NCI-H1105 (cell line): ENCODE measurements at places on chromosomes 3 and 15.

DNA sequence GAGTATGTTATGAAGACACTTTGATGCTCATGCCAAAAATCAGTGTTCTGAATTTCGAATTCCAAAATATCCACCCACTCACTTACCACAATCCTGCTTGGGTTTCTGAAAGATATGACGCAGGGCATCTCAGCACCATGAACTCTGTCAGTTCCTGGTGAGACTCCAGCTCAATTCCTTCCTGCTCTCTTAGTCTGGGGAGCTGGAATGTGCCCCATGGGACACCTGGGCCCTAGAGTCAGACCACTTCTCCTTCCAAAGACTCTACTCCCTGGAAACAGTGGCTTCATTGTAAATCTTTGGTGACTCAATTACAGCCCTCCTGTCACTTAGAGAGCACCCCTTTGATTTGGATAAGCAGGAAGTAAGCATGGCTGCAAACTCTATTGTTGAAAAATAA is 50.5 kb downstream of the CD86 start:
- DNase-seq: no peak

GRCh38 chr3:152193673-152194267 is 75.0 kb upstream of the MBNL1 start:
- DNase-seq: no peak

DNA sequence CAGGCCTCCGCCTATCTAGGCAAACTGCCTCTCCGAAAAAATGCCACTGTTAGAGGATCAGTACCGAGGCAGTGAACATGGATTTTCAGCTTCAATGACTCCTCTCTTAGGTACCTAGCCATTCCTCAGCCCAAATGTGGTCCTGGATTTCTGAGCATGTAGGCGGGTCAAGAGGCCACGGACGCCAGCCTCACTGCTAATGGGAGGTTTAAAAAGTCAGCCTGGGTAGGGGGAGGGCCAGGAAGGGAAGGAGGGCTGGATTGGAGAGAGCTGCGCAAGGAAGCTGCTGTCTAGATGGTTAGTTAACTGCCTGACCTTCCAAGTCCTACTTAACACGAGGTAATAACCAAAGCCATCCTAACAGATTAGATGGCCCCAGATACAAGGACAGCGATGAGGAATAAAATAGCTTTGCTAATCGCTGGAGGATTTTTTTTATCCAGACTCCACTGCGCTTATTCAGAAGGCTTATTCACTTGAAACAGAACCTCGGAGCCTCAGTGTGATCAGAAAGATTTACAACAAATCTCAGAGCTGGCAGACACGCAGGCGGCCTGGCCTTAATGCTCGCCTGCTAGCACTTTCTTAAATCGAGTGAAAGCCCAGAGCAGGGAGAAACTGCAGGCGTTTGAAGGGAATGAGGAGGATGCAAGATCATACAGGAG is 34.3 kb downstream of the TLE3 start:
- no peak for DNase-seq

DNA sequence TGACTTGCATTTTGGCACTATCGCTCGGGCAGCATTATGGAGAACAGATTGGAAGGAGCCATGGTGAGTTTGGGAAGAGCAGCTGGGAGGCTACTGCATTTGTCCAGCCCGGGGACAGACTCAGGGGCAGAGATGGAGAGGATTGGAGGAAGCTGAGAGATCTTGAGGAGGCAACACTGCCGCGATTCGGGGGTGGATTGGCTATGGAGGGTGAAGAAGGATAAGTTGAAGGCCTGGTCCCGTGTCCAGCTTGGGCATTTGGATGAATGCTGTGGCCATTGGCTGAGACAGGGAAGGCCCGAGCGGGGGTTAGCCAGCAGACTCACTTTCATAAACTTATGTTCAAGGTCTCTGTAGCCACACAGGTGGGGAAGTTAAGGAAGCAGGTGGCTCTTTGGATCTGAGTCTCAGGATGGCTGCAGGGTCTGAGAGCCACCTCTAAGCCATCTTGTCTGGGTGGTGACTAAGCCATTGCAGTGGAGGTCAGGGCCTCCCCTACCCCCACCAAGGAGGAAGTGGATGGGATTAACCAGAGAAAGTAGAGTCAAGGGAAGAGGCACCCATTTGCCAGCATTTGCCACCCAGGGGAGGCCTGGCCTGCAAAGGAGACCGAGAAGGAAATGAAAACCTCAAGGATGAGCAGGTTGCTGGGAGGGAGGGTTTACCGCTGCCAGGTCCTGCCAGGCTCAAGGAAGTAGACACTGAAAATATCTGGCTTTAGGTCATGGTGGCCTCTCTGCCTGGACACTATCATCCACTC is 144.0 kb upstream of the TLE3 start:
- no peak for DNase-seq

- no peak for DNase-seq
Measured at GRCh38 chr3:149506540-149506939, 32.0 kb downstream of the TM4SF4 start.

GRCh38 chr3:14563946-14564539 is 23.9 kb upstream of the GRIP2 start:
- peak; percentile 70 for DNase-seq

DNA sequence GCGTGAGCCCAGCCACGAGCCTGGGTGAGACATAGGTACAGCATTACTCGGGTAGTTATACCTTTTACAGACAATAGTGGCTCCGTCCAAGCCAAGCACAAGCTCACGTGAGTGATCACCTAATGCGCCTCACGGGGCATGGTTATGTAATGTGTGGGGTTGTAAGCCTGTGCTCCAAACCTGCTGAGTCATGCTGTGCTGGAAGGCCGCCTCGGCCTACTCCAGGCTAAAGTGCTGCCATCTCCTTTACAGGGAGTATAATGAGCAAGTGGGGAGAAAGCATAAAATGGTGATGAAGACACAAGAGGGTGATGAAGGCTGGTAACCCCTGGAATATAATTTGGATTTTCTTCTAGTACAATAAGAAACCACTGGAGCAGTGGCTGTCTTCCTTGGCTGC is 175.8 kb upstream of the STT3B start:
- DNase-seq: no peak

DNA sequence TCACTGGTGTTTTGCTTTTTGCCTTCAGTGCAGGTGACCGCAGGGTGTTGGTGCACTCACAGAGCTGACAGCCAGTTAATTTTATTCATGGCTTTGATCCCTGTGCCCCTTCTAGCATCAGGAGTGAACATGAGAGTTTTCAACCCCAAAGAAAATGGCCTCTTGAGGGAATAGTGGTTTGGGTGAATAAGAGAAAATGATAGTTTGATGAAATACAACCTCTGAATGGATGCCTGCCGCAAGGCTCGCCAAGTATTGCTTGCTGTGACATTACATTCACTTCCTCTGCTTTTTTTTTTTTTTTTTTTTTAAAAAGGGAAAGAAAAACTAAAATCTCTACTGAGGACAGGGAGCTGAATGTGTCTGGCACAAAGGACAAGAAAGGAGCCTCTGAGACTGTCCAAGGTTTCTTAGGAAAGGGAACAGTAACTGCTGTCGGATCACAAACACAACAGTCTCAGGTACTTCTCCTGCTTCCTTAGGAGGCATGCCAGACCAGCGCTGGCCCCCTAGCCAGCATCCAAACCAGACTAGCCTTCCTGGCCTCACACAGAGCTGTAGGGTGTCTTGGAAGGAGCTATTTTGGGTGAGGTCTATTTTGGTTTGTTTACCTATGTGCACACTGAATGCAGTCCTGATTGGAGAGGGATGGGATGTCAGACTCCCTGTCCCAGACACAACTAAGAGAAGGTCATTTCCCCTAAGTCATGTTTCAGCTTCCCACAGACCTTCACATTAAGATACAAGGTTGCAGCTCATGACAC is 29.0 kb downstream of the CCDC80 start:
- DNase-seq: no peak

GRCh38 chr3:13621381-13622221 is 72.7 kb downstream of the FBLN2 start:
- DNase-seq: no peak

GRCh38 chr3:126275620-126275904 is 81.6 kb downstream of the KLF15 start:
- DNase-seq: no peak

DNA sequence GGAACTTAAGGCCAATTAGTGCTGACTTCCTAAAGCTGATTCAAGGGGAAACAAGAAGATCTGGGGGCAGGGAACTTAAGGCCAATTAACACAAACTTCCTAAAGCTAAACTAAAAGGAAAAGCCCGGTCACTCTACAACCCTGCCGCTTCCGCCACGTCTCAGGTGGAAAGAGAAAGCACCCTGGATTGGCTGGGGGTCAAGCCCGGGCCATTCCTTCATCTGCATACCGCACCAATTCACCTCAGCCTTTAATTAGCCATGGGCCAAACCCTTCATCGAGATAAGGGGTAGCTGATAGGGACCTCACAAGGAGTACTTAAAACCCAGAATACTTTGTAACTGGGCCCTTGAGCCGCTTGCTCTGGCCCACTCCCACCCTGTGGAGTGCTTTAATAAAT is 14.4 kb downstream of the TMPRSS7 start:
- no peak for DNase-seq

GRCh38 chr3:196327405-196327804 is 9.4 kb upstream of the DYNLT2B start:
- no peak for DNase-seq
